ENCODE measurements at places on chromosomes 13 and 19.
A peak's percentile ranks its signal among the peaks of the same experiment; 100 is the strongest.

DNA sequence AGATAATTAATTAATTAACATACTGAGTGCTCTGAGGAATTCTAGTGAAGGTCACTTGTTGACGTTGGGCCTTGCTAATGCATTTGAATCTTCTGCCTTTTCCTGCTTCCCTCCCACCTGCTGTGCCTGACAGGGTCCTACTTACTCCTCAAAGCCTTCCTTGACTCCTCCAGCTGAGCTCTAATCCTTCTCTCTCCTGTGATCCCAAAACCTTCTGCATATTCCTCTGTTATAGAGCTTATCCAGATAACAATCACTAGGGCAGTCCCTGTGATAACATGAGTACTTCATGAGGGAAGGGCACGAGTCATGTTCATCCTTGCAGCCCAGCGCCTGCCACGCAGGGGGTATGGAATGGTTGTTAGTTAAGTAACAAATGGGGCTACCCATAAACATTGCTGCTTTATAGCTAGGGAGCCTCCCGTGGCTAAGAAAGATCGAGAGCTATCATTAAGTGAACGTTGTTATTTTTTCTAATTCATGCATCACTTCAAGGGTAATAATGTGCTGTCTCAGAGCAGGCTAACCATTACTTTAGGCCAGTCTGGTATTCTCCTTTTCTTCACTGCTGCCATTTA, 19.1 kb upstream of the SPATA13 start:
- no peak for DNase-seq

DNA sequence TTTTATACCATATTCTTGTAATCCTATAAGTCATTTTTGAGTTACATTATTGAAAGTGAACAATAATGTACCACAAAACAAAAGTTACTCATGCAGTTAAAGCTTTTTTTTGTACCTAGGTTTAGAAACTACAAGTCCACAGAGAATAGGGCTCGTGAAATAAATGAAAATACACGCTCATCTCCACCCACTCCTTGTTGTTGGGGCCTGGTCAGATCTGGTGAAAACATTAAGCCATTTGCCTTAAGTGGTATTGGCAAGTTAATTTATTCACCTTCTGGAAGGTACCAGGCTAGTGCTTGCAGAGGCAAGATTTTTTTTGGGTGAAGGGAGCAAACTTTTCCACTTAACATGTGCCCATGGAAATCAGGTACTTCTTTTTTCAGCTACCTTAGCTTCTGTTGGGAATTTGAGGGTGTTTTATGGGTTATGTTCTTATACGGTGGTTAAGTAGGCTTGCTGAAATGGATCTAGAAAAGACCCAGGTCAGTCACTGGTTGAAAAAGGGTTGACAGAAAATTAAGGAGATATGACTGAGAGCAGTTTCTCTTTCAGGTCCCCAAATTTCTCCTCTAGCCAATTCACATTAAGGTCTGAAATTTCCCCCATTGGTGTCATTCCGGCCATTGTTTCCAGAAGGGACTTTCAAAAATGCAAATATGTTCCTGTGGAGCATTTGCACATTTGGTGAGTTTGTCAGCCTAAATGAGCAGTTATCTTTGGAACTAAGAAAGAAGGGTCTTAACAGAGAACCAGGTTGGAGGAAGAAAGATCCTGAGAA, 143.3 kb downstream of the KCNRG start:
- DNase-seq = no peak

DNA sequence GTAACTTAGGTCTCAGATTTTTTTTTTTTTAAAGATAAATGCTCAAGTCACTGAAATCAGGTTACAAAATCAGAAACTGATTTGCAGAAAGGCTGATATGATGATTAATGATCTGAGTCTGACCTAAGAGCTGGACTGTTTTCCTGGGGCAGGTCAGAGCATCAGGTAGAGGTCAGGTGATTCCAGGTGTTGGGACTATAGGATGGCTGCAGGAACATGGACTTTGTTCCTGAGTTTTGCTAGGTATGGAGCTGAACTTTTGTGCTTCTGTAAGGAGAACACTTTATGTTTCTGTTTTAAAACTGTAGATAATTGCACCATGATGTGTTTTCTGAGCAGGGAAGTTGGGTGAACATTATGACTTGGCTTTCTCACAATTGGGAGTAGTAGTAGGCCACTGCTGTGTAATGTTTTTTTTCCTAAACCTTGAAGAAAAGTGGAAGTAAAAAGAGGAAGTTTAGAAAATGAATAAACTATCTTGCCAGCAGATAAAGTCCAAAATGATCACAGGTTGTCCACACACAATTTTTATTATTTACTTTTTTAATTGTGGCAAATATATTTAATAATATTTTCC, 297.2 kb downstream of the DCT start:
- no peak for DNase-seq

GRCh38 chr13:33153421-33154404, 131.8 kb downstream of the STARD13 start:
- DNase-seq = no peak

DNA sequence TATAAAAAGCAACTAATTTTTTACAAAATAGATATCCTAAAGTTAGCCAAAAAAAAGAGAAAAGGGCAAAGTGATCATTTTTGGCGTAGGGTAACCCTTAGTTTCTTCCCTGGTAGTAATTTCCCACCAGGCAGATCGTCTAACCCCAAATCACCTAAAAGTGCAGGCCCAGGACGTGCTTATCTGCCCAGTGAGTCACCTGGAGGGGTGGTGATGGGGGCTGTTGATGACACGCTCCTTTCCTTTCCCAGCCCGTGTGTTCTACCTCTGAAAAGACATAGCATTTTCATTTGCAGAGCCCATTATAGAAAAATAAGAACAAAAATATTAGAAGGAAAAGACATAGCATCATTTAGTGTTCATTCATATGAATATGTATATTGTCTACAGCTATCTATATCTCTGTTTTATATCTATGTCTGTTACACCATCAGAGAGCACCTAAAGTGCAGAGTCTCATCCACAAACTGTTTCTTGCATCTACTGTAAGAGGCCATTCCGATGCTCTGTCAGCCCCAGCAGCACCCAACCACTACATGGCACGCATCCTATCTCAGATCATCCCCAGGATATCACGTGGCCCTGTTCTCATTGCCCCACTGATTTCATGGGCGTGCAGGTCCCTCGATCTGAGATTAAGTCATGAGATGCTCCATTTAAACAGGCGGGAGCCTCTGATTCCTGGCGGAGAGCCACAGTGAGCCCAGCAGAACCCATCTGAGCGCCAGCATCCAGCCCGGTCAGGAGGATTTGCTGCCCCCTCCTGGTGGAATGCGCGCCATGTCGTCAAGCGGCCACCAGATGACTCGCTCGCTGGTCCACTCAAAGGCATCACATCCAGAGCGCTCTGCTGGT, 8.5 kb upstream of the LILRB3 start:
- peak; percentile 81 for DNase-seq

DNA sequence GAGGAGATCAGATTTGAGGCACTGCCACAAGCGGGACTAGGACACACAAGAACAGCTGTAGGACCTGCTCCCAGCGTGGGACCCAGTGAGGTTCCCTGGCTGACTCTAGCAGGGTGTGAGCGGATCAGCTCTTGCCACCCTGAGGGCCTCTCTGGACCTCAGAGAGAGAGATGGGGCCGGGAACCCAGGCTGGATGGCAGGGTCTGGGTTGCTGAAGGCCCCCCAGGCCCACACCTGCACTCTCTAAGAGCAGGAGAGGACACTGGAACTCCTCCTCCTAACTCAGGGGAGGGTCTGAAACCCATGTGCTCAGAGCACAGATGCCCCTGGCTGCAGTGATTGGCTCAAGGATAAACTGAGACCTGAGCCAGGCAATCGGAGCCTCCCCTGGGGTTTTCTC, 13.5 kb upstream of the IL4I1 start:
- DNase-seq = no peak
